ENCODE measurements at places on chromosomes 12 and 14.

DNA sequence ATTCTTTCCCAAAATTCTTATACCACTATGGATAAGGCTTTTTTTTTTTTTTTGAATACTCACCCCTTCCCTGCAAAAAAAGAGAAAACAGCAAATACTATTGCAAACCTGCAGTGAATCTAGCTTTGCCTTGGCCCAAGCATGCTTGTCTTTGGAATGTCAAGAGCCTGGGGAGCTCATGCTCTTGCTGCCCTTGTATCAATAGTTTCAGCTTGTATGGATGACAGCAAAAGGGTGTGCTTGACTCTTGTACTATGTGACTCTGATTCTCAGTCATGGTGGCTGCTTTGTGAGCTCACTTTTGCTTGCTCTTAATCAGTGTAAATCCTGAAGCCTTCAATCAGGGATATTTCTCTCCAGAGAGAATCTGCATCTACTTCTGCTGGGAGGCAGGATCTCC, 149.2 kb downstream of the EMP1 start:
- no peak for DNase-seq

- DNase-seq, result no peak
Measured at GRCh38 chr12:1912580-1913376, 5.7 kb downstream of the CACNA2D4 start.

GRCh38 chr12:56162468-56163290, 4.5 kb downstream of the MYL6 start:
- no peak for DNase-seq

DNA sequence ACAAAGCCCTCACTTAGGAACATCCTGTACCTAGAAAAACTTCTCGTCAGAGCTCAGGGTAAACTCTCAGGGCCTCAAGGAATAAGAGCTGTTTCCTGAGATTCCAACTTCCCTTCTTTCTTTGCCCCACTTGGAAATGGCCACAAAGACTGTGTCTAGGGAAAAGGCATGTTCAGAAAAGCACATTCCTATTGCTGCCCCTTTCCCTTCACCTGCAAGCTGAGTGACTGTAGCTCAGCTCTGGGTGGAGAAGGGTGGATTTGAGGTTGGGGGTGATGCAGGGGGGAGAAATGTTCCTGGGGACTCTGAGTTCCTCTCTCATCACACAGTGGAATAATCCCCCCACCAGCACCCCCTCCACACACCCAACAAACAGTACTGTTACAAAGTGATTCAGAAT, 6.8 kb downstream of the ENDOU start:
- no peak for DNase-seq

DNA sequence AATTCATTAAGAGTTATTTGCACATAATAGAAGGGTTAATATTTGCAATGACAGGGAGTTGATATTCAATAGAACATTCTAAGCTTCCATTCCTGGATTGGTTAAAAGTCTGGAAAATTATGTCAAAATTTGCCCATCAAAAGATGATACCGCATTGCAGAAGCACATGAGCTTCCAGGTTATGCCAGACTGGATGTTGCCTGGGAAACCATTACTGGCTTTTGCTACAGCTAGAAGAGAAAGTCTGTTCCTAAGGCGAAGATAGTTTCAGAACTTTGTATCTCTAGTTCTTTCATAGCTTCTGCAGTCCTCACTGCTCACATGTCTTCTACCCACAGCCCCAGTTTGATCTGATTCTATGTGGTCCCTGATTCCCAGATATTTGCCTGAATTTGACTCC, 122.4 kb upstream of the AMIGO2 start:
- DNase-seq, result no peak

GRCh38 chr14:49405291-49405690, 180.9 kb downstream of the RPS29 start:
- DNase-seq, result no peak

- DNase-seq, result no peak
Measured at GRCh38 chr14:98101323-98101722, 1170.7 kb downstream of the BCL11B start.

- no peak for DNase-seq
Measured at GRCh38 chr14:56474419-56475022, 105.1 kb upstream of the TMEM260 start.

DNA sequence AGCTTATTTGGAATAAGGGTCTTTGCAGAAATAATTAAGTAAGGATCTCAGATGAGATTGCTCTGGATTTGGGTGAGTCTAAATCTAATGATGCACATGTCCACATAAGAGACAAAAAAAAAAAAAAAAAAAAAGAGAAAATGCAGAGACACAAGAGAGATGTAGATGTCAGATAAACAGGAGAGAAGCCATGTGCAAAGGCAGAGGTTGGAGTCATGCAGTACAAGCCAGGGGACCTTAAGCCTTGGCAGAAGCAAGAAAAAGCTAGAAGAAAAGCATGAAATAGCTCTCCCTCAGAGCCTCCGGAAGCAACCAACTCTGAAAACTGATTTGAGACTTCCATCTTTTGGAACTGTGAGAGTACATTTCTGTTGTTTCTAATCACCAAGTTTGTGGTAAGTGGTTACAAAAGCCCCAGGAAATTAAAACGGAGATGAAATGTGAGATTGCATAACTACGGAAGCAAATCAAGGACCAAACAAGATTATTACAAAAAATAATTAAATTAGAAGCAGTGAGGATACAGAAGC, 1304.0 kb upstream of the SEL1L start:
- DNase-seq, result no peak

DNA sequence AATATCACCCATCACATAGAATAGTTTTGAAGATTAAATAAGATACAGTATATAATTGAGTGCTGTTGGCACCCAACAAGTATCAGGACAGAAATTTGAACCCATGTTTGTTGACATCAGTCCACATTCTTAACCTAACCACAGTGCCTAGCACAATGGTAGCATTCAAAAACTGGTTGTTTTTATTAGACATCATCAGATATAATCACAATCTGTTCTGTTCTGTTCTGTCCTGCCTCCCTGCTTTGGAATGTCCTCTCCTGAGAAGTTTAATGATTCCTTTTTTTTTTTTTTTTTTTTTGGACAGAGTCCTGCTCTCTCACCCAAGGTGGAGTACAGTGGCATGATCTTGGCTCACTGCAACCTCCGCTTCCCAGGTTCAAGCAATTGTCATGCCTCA, 476.6 kb downstream of the RMST start:
- no peak for DNase-seq

DNA sequence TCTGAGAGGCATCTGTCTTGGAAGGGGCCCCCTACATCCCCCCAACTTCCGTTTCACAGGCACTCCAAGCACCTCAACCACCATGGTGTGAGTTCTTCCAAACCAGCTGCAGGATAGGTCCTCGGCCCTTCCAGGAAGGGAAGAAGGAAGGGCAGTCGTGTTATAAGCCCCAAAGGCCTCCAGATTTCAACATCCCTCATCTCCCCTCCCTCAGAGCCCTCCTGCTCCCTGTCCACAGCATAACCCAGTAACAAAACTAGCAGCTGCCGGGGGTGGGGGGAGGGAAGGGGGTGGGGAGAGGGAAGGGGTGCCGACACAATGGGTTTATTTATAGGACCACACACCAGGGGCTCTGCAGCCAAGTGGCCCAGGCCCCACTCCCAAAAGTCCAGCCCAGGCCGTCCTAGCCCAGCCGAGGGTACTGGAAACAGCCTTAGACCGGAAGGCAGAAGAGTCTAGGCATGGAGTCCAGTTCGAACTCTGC, 18.3 kb downstream of the NCKAP5L start:
- DNase-seq, result no peak
